Hair follicular keratinocyte (primary cell): ENCODE measurements at places on chromosomes 11 and 22. TPM values are rescaled to one million over a fixed set of nuclear protein-coding genes. Genes with fewer than 3 reads are reported as not detected.

ALDH3B1 gene
- total RNA-seq = 0.31 and 0.61 TPM in 2 replicates

TMEM121B gene
- total RNA-seq = 0.16 TPM in 1 of 2 replicates, not detected in the other

OR8G1 gene
- not detected in 2 replicates for total RNA-seq

FOLR2 gene
- total RNA-seq = not detected in 2 replicates

CELSR1 gene
- total RNA-seq = 25.6 and 52.6 TPM in 2 replicates

CALCA gene
- total RNA-seq = not detected in 2 replicates

EXPH5 gene
- total RNA-seq = 5.4 TPM in 2 replicates

RBX1 gene
- 70.7 and 93.3 TPM in 2 replicates for total RNA-seq

C11orf21 gene
- total RNA-seq = not detected in 2 replicates

TTLL1 gene
- 2.4 and 5.5 TPM in 2 replicates for total RNA-seq

LGR4 gene
- 30.8 and 35.0 TPM in 2 replicates for total RNA-seq

BRD1 gene
- 19.2 and 21.2 TPM in 2 replicates for total RNA-seq

GAB4 gene
- total RNA-seq = not detected in 2 replicates

CCDC179 gene
- not detected in 2 replicates for total RNA-seq

MMP20 gene
- not detected in 2 replicates for total RNA-seq

PHETA2 gene
- total RNA-seq = 6.3 and 9.5 TPM in 2 replicates

SIK2 gene
- 5.9 and 6.4 TPM in 2 replicates for total RNA-seq

TRIM51 gene
- not detected in 2 replicates for total RNA-seq

ATL3 gene
- 36.1 and 49.7 TPM in 2 replicates for total RNA-seq

LRRC74B gene
- total RNA-seq = not detected in 2 replicates

OR2AG2 gene
- total RNA-seq = 0.11 TPM in 1 of 2 replicates, not detected in the other

PARVB gene
- 36.5 and 49.3 TPM in 2 replicates for total RNA-seq

MS4A4E gene
- not detected in 2 replicates for total RNA-seq

MUC15 gene
- 0.16 TPM in 1 of 2 replicates, not detected in the other for total RNA-seq

VSIG10L2 gene
- not detected in 2 replicates for total RNA-seq

OR2AG1 gene
- total RNA-seq = not detected in 2 replicates

KLHL22 gene
- total RNA-seq = 9.1 and 15.9 TPM in 2 replicates

GAS2 gene
- total RNA-seq = 2.2 and 4.8 TPM in 2 replicates

FGF19 gene
- total RNA-seq = 0.15 and 0.16 TPM in 2 replicates

DGCR6 gene
- 0.15 and 0.70 TPM in 2 replicates for total RNA-seq
